Activated CD8-positive, alpha-beta memory T cell treated with anti-CD3 and anti-CD28 coated beads, Interleukin-2, amount 10 ng/mL, durations not matched to agents 7 days and 5 days (primary cell): ENCODE measurements at places on chromosomes 11 and 22. TPM values are rescaled to one million over a fixed set of nuclear protein-coding genes. Genes with fewer than 3 reads are reported as not detected.

DNA sequence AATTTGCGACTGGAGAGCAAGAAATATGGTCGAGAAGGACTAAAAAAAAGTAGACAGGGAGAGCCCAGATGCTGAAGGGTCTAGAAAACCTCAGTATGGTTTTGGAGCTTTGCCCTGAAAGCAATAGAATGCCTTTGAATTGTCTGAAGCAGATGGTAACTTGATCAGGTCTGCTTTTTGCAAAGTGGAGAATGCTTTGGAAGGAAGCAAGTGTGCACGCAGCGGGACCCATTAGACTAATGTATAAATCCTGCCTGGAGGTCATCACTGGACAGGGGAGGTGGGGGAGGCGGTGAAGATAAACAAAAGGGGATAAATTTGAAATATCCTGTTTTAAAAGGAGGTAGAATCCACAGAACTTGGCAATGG, 757 bp upstream of the HINFP start:
- DNase-seq = no peak

- no peak for DNase-seq
These were observed 69.8 kb downstream of the ARFGAP2 start for GRCh38 chr11:47106798-47107411.

GRCh38 chr11:46559815-46560214, 34.0 kb downstream of the AMBRA1 start:
- DNase-seq = no peak

DNA sequence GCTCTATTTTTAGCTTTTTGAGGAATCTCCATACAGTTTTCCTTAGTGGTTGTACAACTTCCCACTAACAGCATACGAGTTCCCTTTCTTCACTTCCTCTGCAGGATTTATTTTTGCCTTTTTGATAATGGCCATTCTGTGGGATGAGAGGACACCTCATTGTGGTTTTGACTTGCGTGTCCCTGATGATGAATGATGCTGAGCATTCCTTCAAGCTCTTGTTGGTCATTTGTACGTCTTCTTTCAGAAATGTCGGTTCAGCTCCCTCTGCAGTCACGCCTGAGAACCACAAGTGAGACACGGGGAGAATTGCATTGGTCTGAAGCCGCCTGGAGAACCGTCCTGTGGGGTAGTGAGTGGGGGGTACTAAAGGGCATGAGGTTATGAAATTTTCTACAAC, 2.0 kb upstream of the KRTAP5-10 start:
- peak; percentile 44 for DNase-seq

DNA sequence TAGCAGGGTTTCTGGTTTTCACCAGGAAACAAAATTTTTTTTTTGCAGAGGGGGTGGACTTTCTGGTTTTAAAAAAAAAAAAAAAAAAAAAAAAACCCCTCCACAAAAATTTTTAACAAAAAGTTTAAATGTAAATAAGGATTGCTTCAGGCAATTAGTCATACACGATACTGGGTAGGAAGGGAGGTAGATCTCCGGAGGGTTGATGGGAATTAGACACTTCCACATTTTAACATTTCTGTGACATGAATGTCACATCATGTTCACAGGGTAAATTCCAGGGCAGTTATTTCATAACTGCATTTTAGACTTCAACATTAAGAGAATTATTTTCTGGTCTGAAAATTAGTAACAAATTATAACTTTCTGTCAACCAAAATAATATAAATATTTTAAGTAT, 15.9 kb downstream of the NUP98 start:
- no peak for DNase-seq

DNA sequence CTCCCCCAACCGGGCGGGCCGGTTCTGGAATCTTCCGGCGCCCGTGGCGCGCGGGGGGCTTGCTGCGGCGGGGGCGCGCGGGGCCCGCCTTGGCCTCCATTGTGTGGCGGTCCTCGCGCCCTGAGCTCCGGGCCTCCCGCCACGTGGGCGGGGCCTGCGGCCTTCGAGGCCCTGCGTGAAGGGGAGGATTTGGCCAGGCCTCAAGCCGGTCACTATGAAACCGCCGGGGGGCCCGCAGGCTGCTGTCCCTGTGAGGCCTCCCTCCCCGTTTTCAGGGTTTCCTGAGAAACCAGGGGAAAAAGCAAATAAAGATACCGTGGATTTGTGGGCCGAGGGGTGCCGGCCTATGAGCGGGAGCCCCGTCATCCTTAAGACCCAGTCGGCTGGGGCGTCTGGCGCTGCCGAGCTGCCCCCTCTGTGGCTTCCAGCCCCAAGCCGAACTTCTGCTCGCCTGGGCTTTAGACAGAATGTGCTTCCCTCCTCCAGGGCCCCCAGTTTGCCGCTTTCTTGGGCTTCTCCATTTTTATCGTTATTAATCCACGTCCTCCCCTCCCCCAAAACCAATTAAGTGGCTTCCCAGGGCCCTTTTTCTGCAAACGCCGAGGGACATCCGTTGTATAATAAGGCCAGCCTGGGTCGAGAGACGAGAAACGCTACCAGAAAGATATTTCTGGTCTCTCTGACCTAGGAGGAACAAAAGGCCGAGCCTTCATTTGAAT, 602 bp downstream of the EWSR1 start:
- DNase-seq = peak; percentile 61

DNA sequence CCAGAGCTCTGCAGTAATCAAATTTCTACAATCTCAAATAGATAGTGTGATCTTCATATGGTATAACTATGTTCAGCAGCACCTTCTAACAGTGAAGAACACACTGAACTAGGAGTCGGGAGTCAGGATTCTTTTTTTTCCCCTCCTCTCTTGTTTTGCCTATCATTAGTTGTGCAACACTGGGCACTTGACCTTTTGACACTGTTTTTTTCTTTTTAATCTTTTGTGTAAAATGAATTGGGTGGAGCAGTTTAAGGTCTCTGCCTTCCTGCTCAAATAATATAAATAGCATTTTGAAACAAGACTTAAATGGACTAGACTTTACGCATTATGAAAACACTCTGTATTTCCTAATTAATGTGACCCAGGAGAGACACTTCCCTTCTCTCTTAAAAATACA, 39.7 kb downstream of the CTSC start:
- no peak for DNase-seq

DNA sequence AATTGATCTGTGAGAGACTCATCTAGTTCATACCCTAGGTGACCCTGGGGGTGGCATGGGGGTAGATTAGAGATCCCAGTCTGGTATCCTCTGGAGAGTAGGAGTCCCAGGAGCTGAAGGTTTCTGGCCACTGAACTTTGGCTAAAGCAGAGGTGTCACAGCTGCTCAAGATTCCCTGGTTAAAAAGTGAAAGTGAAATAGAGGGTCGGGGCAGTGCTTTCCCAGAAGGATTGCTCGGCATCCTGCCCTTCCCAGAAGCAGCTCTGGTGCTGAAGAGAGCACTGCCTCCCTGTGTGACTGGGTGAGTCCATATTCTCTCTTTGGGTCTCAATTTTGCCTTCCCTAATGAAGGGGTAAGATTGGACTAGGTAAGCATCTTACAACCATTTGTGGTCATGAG, 653 bp downstream of the IL18BP start:
- no peak for DNase-seq

- DNase-seq = peak; percentile 92
These were observed 25.2 kb downstream of the MORC2 start for GRCh38 chr22:30943368-30943767.

GRCh38 chr11:6681949-6682348, 1.2 kb downstream of the MRPL17 start:
- DNase-seq = no peak

ESAM gene
- 0.16 TPM for total RNA-seq

BCO2 gene
- 2.3 TPM for total RNA-seq

OR8A1 gene
- not detected for total RNA-seq

JAML gene
- total RNA-seq = 142 TPM

UPK3A gene
- not detected for total RNA-seq

CDK2AP2 gene
- total RNA-seq = 95.2 TPM

SREBF2 gene
- total RNA-seq = 130 TPM

SLN gene
- not detected for total RNA-seq
